ENCODE measurements at places on chromosomes 7 and 10.

DNA sequence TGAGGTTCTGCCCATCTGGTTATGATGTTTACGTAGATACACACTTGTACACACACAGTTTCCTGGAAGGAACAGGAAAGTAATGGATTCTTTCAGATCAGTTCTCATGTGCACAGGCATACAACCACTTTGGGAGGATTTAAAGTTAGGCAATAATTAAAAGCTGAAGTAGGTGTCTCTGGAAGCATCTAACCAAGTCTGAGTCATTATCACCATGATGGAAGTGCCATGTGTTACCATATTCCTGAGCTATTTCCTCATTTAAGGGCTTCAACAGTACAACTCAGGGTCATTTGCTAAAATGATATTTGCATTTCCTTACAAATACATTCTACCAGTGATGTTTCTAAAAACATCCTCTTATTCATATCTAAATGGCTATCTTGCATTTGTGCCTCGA is 41.4 kb upstream of the BET1 start:
- no peak for DNase-seq

GRCh38 chr7:102874166-102874829 is 38.5 kb upstream of the LRRC17 start:
- no peak for DNase-seq

- no peak for DNase-seq
These were observed 265.1 kb downstream of the ETV1 start for GRCh38 chr7:13724191-13724976.

DNA sequence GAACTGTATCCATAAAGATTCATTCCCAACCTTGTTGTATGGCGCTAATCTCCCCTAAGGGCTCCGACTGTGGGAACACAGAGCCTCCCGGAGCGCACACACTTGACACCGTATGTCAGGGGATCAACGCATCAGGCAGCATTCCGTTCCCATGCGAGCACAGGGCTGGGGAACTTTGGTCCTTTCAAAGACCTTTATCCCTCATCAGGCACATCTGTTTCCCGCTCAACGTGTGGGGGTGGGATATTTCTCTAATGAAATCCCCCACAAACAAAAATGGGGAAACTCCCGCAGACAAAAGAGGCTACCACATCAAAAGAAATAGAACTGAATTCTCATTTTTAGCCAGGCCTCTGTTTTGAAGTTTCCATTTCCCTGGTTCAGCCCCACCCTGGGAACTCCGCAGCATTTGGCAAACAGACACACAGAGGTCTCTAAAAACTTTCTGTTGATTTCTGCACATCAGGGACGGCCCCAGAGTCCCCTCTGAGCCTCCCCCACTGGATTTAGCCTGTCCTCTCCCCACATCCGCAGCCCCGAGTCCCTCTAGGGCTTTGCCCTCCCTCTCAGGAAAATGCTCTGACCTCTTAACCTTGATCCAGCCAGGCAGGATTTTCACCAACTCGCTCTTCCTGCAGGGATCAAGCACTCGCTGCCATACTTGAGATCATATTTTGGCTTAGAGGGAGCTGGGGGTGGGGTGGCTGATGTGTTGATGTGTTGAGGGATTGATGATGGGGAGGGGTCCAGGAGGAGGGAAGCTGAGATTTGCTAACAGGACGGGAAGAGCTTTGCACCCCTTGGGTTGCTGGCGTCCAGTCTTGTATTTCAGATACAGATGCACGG is 6.6 kb downstream of the CPA5 start:
- no peak for DNase-seq

GRCh38 chr7:51288896-51289622 is 27.6 kb downstream of the COBL start:
- no peak for DNase-seq

DNA sequence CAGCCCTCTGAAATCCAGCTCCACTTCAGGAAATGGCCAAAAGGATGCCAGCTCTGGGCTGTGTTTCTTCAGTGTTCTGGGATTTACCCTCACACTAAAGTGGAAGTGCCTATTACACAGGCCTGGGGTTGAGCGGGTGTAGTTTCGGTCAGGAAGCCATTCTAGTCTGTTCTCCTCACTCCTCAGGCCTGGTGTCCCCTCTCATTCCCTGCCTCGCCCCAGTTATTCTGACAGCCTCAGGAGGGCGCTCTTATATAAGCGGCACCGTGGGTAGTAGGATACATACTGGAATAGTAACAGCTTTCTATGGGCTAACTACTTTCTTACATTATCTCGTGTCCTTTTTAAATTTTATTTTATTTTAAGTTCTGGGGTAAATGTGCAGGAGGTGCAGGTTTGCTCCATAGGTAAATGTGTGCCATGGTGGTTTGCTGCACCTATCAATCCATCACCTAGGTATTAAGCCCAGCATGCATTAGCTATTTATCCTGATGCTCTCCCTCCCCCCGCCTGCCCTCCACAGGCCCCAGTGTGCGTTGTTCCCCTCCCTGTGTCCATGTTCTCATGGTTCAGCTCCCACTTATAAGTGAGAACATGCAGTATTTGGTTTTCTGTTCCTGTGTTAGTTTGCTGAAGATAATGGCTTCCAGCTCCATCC is 12.2 kb upstream of the LGI1 start:
- DNase-seq: no peak

DNA sequence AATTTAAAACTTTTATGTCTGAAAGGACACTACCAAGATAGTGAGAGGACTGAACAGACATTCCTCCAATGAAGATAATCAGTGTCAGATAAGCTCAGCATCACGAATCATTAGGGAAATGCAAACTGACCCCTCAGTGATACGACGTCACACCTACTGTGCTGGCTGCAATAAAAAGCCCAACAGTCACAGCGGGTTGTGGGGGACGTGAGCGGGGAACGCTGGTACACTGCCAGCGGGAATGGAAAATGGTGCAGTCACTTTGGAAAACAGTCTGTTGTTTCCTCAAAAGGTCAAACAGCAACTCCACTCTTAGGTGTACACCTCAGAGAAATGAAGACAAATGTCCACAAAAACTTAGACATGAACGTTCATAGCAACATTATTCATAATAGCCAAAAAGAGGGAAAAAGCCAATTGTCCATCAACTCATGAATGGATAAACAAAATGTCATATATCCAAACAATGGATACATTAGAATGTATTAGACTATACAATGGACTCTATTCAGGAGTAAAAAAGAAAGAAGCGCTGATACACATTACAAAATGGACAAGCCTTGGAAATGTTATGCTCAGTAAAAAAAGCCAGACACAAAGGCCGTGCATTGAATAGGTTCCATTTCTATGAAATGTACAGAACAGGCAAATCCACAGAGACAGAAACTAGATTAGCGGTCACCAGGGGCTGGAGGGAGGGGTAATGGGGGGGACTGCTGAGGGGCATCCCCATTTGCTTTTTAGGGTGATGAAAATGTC is 2.4 kb upstream of the ECHS1 start:
- DNase-seq: no peak

DNA sequence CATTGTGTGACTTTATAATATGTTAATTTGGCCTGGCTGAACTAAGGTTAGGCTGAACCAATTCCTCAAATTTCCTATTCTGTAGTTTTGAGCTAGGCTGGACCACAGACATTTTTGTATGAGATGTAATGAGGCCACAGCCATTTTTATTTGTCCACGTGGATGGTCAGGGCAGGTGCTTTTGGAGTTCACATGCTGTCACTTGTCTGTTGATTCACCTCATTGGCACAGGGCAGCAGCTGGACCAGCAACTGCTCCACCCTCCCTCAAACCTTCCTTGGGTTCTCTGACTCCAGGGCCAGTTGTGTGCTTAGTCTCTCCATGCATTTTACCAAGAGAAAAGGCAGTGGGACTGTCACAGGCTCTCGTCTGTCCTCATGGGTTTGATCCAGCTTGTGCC is 76.1 kb upstream of the NPS start:
- DNase-seq: no peak

DNA sequence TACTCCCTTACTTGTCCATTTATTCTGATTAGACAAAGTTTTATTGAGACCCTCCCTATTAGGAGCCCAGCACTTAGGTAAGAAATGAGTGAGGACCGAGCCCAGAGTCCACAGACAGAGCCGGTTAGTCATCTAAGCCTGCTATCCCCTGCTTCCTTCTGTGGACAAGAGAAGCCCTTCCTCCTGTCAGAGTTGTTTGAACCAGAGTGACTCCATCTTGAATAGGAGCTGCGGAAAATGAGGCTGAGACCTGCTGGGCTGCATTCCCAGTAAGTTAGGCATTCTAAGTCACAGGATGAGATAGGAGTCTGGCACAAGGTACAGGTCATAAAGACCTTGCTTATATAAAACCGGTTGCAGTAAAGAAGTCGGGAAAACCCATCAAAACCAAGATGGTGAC is 109.1 kb downstream of the CPXM2 start:
- DNase-seq: no peak

DNA sequence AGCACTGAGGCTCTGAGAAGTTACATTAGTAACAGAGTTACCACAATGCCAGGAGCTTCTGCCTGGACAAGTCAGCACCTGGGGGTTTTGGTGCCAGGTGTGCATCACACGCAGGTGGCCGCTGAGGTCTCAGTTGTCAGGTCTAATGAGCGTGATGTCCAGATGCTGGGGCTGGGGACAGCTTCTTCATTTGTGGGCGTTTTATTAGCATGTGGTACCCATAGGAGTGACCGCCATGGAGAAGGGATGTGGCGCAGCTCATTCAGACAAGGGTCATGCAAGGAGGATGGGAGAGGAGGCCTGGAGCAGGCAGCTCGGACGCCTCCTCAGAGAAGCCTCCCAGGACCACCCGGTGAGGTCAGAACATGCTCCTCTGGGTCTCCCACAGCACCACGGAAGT is 27.8 kb downstream of the FAM241B start:
- no peak for DNase-seq

DNA sequence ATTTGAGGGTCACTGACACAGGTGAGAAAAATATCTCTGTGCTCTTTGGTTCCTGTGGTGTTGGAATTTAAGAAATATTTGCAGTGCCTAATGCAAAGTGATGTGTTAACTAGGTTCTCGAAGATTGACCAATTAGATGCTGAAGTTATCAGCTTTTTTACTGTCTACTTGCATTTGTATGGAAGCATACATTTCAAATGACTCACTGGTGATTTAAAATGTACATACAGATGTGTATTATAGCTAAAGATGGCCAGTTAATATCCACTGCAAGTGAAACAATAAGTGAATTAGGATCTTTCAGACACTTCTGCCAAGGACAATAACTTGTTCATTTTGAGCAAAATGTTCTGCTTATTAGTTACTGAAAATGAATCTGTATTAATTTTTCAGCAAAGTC is 205.0 kb downstream of the FANK1 start:
- DNase-seq: no peak

- no peak for DNase-seq
These were observed 744.7 kb upstream of the GALNT17 start for GRCh38 chr7:70387217-70387616.

DNA sequence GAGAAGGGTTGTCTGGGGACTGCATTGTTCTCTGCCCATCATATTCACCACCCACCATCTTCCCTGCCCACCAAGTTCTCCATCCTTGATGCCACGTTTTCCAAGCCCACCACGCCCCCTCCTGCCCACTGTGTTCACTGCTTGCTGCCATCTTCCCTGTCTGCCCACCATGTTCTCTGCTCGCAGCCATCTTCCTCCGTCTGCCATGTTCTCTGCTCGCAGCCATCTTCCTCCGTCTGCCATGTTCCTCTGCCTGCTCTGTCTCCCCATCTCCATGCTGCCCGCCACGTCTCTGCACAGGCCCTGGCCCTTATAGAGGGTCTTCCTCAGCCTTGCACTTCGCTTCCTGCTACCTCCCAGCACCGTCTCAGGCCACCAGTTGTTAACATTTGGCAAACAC is 30.0 kb upstream of the ZNF32 start:
- DNase-seq: no peak

DNA sequence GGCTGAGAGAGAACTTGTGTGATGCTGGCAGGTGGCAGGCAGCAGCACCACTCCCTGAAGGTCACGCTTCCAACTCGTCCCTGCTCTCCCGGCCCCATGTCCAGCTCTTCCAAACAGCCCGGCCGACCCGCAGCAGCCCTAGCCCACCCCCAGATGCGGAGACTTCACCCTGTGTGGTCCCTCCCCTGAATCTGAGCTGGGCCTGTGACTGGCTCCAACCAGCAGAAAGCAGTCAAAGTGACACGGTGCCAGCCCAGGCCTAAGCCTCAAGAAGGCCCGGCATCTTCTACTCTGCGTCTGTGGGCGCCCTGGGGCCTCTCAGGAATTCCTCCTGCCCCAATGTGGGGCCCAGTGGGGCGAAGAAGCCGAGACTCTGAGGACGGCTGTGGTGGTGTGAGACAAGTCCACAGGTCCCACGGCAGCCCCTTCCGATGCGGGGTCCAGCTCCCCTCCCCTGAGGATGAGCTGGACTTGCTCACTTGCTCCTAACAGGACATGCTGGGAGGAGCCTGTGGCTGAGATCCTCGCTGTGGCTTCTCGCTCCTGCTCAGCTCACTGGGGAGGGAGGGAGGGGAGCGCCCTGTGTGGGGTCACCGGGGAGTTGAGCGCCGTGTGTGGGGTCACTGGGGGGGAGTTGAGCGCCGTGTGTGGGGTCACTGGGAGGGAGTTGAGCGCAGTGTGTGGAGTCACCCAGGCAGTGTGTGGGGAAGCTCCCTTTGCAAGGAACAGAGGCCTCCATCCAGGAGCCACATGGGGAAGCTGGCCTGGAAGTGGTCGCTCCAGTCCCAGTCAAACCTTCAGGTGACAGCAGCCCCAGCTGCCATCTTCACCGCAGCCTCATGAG is 9.5 kb downstream of the STK32C start:
- DNase-seq: no peak

- peak; percentile 73 for DNase-seq
These were observed 28.2 kb downstream of the SKIDA1 start for GRCh38 chr10:21497177-21497807.

DNA sequence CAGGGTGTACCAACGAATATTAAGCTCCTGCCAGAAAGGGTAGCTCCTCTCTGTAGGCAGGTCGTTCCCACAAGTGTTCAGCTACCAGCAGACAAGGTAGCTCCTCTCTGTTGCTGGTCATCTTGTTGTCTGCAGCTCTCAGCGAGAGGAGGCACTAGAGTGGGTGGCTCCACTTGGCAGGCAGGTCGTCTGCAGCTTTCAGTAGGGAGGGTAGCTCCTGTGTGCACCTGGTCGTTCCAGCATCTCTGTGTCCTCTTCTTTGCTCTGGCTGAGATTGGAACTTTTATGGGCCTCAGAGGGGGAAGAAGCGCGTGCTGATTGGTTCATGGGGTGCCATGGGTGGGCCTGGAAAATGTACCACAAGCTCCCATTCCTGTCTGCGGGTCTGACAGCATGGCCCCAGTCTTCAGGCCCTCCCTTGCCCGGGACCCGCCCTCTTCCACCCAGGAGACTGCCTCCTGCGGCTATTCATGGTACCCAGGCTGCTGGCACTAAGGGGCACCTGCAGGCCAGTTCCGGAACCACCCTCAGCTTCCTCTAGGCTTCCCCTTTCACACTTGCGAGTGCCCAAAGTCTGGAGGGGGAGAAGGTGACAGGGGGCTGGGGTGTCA is 63.9 kb upstream of the CACNA2D1 start:
- DNase-seq: peak; percentile 31

- DNase-seq: no peak
These were observed 16.5 kb downstream of the MDH2 start for GRCh38 chr7:76064208-76064970.

GRCh38 chr10:68135922-68136792 is 26.9 kb downstream of the MYPN start:
- no peak for DNase-seq

GRCh38 chr10:69660296-69660695 is 30.2 kb downstream of the FAM241B start:
- DNase-seq: no peak
